ENCODE measurements at places on chromosomes 5 and 9. TPM values are rescaled to one million over a fixed set of nuclear protein-coding genes. Genes with fewer than 3 reads are reported as not detected.
A peak's percentile ranks its signal among the peaks of the same experiment; 100 is the strongest.

DNA sequence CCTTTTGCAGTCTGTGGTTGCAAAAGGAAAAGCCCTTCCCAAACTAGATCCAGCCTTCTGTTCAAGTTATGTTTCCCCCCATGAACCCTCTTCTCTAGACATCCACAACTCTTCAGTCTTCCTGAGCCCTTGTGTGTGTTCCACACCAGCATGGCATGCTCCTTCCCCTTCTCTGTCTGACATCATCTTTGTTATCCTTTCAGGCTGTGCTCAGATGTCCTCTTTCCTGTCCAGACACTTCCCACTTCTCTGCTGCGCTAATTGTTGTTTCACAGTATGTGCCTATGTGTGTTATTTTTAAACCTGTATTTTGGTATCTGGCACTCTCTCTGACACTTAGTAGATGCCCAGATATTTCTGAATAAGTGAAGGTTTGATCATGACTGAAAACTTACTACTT lies 38.2 kb downstream of the FOCAD start:
- H3K4me3 ChIP-seq: no peak overlapping the region
- no peaks in the 10 kb centered on the region for H3K27me3 ChIP-seq
- no peak for DNase-seq

- H3K36me3 ChIP-seq: no peaks in the 10 kb centered on the region
- no peak overlapping the region for H3K27ac ChIP-seq
- peaks cover 20% of the 10 kb centered on the region for H3K4me1 ChIP-seq
Measured at GRCh38 chr9:105254226-105254625, 9.8 kb downstream of the SLC44A1 start.

- no peaks in the 10 kb centered on the region for H3K27me3 ChIP-seq
- H3K4me3 ChIP-seq: no peak overlapping the region
- H3K36me3 ChIP-seq: no peaks in the 10 kb centered on the region
- no peak overlapping the region for H3K27ac ChIP-seq
- no peak for DNase-seq
Measured at GRCh38 chr9:84371737-84372136, 31.2 kb upstream of the SLC28A3 start.

DNA sequence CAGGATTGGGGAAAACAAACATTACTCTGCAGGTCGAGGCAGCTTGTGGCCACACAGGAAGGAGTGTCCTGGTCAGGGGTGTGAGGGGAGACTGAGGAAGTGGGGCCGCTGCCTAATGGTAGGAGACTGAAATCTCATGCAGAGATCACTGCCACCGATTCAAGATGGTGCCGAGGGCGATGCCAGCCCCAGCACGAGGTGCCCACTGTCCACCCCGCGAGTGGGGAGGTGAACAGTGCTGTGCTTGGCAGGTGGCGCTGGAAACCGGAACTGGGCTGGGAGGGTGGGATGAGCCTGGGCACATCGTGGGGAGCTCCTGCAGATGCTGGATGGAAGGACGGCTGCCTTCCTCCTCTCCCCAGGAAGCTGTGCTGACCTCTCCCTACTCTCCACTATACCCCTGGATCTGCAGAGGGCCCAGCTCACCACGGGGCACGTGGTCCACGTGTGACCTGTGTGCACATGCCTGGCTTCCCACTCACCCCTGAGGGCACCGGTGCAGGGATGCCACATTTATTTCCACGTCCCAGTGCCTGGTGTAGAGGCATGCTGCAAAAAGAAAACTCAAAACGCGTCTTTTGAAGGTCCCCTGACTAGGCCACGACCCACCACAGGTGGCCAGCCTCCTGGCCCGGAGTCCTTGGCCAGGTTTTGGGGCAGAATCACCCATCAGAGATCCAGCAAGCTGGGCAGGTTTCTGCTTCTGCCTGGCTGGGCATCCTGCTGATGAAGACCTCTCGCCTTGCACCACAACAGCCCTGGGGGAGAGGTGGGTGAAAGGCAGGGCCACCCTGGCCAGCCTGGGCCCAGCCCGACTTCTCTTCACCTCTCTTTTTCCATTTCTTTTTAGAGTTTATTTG lies 71.7 kb upstream of the FCN1 start:
- no peaks in the 10 kb centered on the region for H3K27me3 ChIP-seq
- no peak overlapping the region for H3K27ac ChIP-seq
- H3K4me3 ChIP-seq: no peak overlapping the region
- H3K4me1 ChIP-seq: no peaks in the 10 kb centered on the region
- DNase-seq: peak; percentile 40
- no peaks in the 10 kb centered on the region for H3K36me3 ChIP-seq

GRCh38 chr5:88646866-88647265 lies 236.1 kb downstream of the MEF2C start:
- DNase-seq: no peak
- H3K27me3 ChIP-seq: peaks cover 37% of the 10 kb centered on the region
- no peak overlapping the region for H3K4me3 ChIP-seq
- no peaks in the 10 kb centered on the region for H3K36me3 ChIP-seq

CCDC192 gene
- total RNA-seq: not detected

PCDHGC3 gene
- total RNA-seq: 109 TPM

PCDHGA11 gene
- 2.6 TPM for total RNA-seq
